ENCODE measurements at places on chromosomes 16 and 17.
A peak's percentile ranks its signal among the peaks of the same experiment; 100 is the strongest.

- DNase-seq: no peak
Observed at GRCh38 chr16:57540906-57541753, 1.3 kb upstream of the ADGRG5 start.

DNA sequence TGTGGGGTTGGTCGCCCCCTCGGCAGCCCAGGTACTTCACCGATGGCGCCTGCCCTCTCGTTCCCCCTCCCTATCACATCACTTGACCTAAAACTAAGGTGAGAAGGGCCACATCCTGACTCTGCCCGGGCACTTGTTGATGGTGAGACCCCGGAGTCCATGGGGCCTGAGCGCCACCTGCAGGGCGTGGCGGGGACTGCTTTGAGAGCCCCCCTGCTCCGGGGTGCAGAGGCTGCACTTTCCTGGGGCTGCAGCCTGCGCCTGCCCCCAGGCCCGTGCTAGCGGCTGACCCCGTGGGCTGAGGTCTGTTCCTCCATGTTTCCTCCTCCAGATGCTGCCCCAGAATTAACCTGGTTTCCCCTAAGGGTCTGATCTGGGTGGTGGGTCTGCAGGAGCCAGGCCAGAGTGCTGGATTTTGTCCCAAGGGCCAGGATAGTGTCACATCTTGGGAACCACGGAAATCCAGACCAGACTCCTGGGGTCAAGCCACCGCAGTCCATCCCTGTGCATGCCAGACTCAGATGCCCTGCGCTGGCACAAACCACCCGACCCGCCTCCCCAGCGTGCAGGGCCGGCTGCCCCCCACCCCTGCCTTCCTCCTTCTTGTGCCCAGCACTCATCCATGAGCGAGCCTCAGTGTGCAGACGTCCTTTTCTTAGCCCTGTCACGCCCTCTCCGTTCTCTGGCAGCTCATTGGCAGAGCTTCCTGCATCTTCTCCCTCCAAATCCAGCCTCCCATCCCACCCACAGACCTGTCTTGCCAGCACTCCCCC is 2.7 kb downstream of the NDUFAF8 start:
- DNase-seq: peak; percentile 22

GRCh38 chr16:67907397-67908180 is 14.5 kb downstream of the PSKH1 start:
- no peak for DNase-seq

DNA sequence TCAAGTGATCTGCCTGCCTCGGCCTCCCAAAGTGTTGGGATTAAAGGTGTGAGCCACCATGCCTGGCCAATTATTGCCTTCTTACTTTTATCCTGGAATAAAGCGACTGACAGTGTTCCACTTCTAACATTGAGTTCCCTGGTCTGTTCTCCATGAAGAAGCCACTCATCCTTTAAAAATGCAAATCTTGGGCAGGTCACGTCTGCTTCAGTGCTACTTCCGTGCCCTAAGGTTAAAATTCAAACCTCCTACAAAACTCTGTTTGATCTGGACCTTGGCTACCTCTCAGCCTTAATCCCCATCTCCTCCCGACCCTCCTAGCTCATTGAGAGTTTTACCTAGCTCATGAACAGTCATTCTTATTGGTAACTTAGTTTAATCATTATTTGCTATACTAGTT is 9.6 kb upstream of the SHISA9 start:
- DNase-seq: no peak

DNA sequence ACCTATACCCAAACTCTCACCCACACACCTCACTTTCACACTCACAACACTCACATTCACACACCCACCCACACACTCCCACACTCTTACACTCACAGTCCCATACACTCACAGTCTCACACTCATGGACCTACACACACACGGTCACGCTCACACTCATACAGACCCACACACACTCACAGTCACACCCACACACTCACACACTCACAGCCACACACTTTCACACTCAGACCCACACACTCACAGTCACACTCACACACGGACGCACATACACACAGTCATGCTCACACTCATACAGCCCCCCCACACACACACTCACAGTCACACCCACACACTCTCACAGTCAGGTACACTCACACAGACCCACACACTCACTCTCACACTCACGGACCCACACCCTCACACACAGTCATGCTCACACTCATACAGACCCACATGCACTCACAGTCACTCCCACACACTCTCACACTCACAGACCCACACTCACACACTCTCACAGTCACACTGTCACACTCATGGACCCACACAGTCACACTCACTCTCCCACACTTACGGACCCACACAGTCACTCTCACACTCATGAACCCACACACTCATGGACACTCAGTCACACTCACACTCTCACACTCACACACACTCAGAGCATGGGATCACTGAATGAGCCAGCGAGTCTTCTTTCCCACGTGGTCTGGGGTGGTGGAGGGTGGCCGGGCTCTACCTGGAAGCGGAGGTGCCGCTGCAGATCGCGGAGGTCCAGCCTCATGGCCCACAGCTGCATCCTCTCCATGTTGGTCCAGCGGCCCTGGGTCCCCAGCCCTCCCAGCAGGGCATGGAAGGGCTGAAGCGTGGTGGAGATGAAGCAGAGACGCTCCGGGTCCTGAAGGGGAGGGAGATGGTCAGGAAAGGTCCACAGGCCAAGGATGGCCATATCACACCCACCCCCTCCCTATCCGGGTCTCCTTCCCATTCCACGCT is 5.1 kb downstream of the IL27 start:
- no peak for DNase-seq

DNA sequence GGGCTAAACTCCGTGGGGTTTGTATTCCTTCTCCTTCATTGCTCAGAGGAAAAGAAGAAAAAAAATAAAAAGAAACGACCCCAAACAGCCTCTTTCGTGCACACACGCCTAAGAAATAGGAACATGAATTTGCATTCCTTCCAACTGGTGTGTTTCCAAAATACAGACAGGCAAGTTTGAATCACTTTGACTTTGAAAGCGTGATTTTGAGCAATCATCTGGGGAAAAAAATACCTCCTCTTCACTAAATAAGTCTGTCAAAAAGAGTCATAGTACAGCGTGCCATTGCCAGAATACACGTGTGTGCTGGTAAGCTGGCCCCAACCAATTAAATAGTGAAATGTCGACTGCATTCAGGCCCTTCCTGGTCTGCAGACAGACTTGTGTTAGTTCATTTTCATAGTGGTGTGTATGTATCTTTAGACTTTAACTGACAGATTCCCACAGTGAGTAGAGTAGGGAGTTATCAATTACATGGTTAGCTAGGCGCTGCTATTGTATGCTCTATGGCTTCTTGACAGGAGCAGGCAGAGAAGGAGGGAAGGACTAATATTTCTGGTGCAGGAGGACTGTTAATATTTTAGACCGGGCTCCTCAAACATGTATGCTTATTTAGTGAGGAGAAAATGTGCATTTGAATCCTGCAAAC is 618.3 kb downstream of the MAF start:
- no peak for DNase-seq

DNA sequence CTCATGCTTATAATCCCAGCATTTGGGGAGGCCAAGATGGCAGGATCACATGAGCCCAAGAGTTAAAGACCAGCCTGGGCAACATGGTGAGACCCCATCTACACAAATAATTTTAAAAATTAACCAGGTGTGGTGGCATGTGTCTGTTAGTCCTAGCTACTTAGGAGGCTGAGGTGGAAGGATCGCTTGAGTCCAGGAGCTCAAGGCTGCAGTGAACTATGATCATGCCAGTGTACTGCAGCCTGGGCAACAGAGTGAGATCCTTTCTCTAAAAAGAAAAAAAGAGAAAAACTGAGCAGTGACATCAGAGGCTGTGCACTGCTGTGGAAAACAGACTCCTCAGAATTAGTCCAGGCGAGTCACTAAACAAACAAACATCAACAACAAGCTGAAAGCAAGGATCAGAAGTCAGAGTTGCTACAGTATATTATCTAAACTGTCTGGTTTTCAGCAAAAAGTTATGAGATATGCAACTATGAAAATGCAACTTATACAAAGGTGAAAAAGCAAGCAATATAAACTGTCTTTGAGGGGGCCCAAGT is 39.3 kb downstream of the CBFB start:
- no peak for DNase-seq

DNA sequence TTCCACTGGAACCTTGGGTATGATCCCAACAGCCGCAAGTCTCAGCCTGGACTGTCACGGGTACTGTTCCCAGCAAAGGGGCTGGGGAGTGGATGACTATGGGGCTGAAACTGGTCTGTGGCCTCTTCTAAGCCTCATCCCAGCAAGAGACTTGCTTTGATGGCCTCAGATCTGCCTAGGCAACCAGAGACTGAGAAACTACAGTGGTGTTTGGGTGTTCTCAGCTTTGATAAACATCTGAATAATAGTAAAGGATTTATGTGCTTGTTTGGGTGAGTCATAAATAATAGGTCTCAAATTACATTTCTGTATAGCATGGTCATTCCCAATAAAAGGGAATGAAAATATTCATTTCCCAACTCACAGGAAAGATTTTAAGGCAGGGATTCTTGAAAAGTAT is 30.2 kb upstream of the ULK2 start:
- peak; percentile 79 for DNase-seq

DNA sequence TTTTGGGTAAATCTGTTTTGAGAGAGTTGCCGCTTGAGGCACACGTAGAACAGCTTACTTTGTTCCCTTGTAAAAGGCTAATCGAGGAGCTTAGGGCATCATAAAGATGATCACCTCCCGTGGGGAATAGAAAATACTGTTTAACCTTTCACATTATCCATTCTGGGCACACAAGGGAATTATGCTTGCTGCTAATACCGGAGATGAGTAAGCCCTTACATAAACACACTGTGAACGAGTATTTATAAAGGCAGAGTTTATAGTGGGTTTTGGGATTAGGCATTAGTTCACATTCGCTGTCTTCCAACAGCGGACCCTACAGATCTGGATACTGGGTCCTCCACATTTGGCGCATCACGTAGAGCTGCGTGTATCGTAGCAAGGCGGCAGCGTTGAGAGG is 51.2 kb upstream of the CNTNAP4 start:
- DNase-seq: peak; percentile 5

DNA sequence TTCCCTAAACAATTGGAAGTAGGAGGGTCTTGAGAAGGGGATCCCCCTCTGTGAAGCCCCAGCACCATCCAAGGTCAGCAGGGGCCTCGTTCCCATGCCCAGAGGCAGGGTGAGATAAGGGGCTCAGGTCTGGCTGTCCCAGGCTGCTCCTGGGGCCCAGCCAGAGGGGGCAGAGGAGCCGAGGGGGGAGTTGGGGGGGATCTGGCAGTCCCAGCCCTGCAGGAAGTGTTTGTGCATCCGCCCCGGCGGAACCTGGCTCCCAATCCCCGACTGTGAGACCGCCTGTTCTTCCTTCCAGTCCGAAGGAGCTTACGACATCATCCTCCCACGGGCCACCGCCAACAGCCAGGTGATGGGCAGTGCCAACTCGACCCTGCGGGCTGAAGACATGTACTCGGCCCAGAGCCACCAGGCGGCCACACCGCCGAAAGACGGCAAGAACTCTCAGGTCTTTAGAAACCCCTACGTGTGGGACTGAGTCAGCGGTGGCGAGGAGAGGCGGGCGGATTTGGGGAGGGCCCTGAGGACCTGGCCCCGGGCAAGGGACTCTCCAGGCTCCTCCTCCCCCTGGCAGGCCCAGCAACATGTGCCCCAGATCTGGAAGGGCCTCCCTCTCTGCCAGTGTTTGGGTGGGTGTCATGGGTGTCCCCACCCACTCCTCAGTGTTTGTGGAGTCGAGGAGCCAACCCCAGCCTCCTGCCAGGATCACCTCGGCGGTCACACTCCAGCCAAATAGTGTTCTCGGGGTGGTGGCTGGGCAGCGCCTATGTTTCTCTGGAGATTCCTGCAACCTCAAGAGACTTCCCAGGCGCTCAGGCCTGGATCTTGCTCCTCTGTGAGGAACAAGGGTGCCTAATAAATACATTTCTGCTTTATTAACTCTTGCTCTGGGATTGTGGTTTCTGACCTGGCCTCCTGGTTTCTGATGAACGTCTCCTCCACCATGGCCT is 14.9 kb downstream of the GPRC5C start:
- no peak for DNase-seq

- no peak for DNase-seq
Observed at GRCh38 chr16:53458635-53459034, 24.4 kb downstream of the RBL2 start.

DNA sequence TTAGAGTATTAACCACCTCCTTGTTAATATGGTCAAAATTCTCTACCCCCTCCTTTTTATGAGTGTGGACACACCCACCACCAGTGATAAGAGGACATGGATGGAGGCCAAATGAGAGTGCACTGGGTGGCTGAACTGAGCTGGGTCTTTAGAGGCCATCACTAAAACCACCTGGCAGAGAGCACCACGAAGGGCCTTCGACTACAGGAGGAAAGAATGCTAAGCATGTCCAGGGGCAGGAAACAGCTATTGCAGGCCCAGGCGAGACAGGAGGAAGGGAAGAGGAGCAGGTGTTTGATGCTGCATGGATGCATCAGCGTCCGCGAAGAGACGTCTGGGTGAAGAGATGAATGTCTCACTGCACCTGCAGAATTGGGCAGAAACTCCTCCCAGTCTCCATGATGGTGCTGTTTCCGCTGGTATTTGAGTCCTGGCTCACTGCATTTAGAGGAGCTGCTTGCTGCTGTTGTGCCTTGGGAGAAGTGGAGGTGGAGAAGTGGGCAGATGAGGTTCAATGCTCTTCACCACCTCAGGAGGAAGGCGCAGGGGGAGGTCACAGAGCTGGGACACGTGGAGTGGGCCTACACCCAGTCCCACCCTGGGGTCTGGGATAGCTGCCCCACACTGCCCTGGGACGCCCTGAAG is 33.2 kb downstream of the SPHK1 start:
- no peak for DNase-seq

DNA sequence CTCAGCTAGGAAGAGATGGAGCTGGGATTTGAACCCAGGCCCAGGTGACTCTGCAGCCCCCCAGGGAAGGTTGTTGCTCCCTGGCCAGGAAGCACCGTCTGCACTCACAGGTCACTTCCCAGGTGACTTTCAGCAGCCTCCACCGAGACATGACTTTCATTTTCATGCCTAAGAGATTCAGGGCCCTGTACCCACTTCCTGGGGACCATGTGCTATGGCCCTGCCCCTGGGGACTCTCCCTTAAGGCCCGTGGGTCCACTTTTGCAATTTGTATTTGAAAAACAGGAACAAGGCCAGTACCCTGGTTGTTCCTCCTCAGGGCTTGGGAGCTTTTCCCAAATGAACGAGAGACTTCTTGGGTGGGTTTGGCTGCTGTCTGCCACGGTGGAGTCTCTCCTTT is 191.0 kb downstream of the IRF8 start:
- no peak for DNase-seq

All from fibroblast of skin of right quadriceps (primary cell).